ENCODE measurements at places on chromosomes 16 and 17.

- no peak for DNase-seq
These were observed 59.1 kb downstream of the OTOA start for GRCh38 chr16:21722771-21723455.

- no peak for DNase-seq
These were observed 10.0 kb upstream of the BEAN1 start for GRCh38 chr16:66416939-66417700.

- no peak for DNase-seq
These were observed 856.1 kb downstream of the CDH11 start for GRCh38 chr16:64265756-64266155.

GRCh38 chr17:30296499-30297080 lies 4.8 kb upstream of the BLMH start:
- DNase-seq = no peak

- no peak for DNase-seq
These were observed 506.2 kb downstream of the WWOX start for GRCh38 chr16:78605548-78606101.

GRCh38 chr17:64622931-64623654 lies 39.0 kb downstream of the SMURF2 start:
- no peak for DNase-seq

- peak; percentile 50 for DNase-seq
These were observed 93.3 kb downstream of the C16orf78 start for GRCh38 chr16:49466881-49467280.

DNA sequence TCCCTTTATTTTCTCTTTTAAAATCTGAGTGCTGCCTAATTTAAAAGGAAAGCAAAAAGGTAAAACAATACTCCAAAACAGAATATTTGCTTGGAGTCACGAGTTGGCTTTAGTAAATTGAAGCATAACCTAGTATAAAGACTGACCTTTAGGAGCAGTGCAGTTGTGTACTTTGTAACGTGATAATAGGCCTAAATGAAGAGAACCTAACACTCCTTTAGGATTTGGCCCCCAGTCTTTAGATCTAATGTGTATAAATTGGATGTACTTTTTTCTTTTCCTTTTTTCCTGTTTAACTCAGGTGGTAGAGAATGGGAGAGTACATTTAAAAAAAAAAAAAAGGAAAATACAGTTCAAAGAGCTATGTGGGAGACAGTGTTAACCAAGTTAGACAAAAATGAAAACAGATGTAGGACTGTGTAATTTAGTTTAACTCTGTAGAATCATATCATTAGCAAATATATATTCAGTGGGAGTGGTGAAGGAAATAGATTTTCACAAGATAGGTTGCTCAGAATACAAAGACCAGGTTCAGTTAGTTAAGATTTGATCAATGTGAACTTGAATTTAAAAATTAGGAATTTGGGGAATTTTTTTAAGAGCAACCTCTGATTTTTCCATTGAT lies 16.8 kb downstream of the CPD start:
- DNase-seq = no peak

All from activated effector memory CD4-positive, alpha-beta T cell treated with anti-CD3 and anti-CD28 coated beads, Interleukin-2, amount 50 U/mL, for 16 hours (primary cell).